ENCODE measurements at places on chromosomes 3 and 15.

GRCh38 chr3:13112521-13113345, 39.5 kb upstream of the IQSEC1 start:
- no peak for DNase-seq

- DNase-seq: no peak
Measured at GRCh38 chr3:175432376-175433025, 573.4 kb downstream of the NAALADL2 start.

DNA sequence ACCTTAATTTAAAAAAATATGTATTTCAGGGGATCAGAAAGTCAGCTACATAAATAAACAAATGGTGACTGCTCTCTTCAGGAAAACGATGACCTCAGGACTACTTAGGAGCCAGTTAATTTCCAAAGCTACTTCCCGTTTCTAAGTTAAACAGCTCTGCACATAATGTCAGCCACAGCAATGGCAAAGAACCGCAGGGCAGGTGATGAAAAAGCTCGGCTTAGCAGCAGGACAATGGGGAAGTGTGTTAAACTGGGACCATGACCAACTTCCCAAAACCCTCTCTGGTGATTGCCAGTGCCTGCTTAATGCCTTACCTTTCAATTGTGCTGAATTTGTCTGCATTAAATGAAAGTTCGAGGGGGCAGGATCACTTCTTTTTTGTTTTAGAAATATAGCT, 258.9 kb downstream of the FHIT start:
- peak; percentile 45 for DNase-seq

DNA sequence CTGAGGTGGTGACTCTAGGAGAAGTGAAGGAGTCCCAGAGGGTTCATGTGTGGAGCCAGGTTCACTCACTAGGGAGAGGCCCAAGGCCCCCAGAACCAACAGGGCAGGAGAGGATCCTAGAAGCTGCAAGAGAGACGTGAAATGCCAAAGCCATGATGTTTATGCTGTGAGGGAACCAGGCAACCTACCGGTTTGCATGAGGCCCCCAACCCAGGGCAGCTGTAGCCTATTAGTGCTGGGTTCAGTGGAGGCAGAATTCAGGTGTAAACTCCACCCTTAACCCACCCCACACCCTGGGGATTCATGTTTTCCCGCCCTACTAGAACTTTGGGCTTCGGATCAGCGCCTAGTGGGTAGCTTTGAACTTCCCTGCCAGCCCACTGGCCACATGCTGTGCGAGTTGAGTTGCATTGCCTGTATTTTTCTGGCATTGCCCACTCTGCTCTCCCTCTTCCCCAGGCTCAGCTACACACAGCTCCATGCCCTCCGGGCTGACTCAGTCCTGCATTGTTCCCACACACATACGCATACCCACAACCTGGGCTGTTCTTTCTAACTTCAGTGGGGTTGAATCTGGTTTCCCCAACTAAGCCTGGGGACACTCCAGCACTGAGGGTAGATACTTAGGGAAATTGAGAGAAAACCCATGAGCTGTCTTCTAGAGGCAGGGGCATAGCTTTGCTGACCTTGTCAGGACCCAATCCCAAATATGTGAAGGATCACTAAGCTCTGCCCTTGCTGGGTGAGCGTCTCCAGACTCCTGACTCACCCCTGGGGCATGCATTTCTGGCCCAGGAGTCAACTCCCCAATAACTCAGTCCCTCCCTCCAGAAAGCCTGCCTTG, 2.0 kb upstream of the ZBTB47 start:
- no peak for DNase-seq

- no peak for DNase-seq
Measured at GRCh38 chr3:108471426-108471825, 39.0 kb downstream of the MYH15 start.

Data from bone marrow (tissue), 2 donors.